Stimulated activated CD4-positive, alpha-beta T cell treated with anti-CD3 and anti-CD28 coated beads, Interleukin-15, amount 100 ng/mL, for 48 hours (primary cell): ENCODE measurements at places on chromosomes 12 and 14.

DNA sequence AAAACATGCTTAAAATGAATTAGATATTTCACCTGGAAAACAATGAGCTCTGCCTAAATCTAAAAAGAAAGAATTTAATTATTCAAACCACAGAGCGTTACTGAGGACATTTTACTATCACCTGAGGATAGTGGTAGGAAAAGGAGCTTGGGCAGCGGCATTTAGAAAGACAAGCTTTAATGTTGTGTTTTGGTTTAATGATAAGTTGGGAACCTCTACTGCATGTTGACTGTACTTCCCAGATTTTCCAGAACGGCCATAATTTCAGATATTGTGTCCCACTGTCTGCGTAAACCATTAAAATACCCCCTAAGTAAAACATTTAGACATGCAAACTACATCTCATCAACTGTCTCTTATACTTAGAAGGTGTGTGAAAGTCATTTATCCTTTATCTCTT lies 55.4 kb downstream of the CPM start:
- DNase-seq: no peak

DNA sequence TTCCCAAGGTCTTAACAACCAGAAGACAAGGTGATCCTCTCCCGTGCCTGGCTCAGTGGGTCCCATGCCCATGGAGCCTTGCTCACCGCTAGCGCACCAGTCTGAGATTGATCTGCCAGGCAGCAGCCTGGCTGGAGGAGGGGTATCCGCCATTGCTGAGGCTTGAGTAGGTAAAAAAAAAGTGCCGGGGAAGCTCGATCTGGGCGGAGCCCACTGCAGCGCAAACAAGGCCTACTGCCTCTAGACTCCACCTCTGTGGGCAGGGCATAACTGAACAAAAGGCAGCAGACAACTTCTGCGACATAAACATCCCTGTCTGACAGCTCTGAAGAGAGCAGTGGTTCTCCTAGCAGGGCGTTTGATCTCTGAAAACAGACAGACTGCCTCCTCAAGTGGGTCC lies 104.0 kb downstream of the C14orf39 start:
- no peak for DNase-seq

DNA sequence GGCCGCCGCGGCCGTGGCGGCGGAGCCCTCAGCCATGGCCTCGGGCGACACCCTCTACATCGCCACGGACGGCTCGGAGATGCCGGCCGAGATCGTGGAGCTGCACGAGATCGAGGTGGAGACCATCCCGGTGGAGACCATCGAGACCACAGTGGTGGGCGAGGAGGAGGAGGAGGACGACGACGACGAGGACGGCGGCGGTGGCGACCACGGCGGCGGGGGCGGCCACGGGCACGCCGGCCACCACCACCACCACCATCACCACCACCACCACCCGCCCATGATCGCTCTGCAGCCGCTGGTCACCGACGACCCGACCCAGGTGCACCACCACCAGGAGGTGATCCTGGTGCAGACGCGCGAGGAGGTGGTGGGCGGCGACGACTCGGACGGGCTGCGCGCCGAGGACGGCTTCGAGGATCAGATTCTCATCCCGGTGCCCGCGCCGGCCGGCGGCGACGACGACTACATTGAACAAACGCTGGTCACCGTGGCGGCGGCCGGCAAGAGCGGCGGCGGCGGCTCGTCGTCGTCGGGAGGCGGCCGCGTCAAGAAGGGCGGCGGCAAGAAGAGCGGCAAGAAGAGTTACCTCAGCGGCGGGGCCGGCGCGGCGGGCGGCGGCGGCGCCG lies 381 bp downstream of the YY1 start:
- DNase-seq: no peak

DNA sequence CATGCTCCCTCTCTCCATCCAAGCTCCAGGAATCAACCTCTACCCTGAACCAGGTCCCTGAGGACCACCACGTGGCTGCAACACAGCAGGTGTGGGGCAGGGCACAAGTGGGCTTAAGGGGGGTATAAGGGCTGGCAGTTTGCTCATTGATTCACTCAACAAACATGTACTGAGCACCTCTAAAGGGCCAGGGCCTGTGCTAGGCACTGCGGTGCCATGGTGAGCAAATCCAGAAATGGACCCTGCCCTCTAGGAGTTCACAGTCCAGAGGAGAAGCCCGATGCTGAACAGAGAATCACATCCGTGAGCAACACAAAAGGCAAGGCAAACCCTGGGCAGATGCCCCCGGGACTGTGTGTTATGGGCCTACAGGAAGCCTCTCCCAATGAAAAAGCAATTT lies 6.5 kb upstream of the AQP2 start:
- no peak for DNase-seq

- no peak for DNase-seq
Observed at GRCh38 chr12:87671757-87672156, 357.4 kb downstream of the C12orf50 start.

DNA sequence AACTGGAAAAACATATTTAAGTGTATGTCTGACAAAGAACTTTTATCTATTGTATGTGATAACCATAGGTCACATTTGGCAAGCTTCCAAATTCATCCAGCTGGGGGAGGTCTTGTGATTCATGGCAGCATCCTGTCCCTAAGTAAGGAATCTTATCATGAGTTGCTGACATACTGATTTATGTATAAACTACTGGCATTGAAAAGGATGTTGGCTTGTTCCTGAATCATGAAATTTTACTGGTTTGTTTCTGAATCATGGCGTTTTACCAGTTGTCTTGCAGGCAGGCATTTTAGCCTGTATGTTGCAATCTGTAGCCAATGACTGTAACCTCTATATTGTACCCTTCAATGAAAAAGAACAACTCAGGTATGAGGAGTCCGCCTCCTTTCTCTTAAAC lies 244.8 kb downstream of the IPO8 start:
- no peak for DNase-seq

DNA sequence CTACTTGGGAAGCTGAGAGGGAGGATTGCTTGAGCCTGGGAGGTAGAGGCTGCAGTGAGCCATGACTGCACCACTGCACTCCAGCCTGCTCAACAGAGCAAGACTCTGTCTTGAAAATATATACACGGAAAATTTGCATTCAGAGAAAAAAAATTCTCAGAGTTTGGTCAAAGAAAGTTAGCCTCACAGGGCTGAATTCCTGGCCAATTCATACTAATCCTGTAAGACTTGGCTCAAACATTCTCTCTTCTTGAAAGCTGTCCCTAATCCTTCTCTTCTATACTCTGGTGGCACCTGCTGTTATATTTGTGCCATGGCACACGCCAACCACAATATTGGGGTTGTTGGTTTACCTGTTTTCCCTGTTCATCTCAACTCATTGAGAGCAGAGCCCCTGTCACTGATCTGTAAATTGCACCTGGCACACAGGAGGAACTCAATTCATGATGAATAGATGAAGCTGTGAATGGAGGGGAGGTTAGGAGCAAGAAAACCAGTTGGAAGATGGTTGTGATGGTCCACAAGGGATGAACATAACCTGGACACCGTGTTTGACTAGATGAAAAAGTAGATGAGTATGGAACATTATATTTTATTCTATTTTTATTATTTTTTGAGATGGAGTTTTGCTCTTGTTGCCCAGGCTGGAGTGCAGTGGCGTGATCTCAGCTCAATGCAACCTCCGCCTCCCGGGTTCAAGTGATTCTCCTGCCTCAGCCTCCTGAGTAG lies 36.8 kb upstream of the SPTSSA start:
- DNase-seq: no peak
